ENCODE measurements at places on chromosomes 12 and 14.

DNA sequence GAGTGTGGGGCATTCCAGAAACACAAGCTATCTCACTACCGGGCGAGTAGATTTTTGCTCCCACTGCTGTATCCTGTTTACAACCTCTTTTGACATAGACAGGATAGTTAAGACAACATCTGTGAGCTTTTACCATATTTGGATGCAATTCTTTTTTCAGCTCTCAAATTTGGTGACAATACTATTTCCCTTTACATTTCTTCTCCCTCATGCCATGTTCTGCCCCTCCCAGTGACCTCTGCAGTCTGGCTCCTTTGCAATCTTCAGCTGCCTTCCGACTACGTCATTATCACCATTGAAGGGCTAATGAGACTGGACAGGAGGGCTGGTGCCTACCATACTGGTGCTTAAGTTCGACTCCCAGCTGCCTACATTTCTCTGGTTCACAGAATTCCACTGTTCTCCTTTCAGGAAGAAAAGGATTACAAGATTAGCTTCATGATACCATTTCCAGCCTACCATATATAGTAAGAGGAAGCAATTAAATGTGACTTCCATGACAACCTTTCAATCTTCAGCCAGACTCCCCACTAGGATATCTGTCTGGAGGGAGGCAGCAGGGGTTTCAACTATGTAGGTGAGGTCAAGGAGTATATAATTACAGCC is 251.6 kb downstream of the PHLDA1 start:
- peak; percentile 36 for DNase-seq

- no peak for DNase-seq
These were observed 548.6 kb upstream of the TBX3 start for GRCh38 chr12:115232455-115233156.

DNA sequence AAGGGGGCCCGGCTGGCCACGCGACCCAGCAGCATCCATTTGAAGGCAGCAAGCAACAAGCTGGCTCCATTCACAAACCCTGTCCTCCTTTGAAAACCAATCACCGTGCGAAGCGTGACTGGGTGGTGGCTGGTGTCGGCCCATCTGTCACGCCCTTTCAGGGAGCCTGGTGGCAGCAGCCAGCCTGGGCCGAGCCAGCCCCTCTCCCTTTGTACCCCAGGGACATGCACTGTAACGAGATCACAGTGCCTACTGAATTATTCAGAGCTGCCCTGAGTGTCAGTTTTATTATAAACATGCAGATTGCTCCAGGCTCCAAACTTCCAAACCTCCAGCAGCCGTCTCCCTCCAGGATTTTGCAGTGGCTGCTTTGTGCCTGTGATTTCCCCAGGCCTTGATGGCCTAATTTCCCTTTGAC is 22.3 kb upstream of the CTDSP2 start:
- DNase-seq, result no peak

- no peak for DNase-seq
These were observed 11.3 kb upstream of the USP15 start for GRCh38 chr12:62248873-62249272.

- DNase-seq, result no peak
These were observed 208.6 kb upstream of the PWP1 start for GRCh38 chr12:107477018-107477417.

DNA sequence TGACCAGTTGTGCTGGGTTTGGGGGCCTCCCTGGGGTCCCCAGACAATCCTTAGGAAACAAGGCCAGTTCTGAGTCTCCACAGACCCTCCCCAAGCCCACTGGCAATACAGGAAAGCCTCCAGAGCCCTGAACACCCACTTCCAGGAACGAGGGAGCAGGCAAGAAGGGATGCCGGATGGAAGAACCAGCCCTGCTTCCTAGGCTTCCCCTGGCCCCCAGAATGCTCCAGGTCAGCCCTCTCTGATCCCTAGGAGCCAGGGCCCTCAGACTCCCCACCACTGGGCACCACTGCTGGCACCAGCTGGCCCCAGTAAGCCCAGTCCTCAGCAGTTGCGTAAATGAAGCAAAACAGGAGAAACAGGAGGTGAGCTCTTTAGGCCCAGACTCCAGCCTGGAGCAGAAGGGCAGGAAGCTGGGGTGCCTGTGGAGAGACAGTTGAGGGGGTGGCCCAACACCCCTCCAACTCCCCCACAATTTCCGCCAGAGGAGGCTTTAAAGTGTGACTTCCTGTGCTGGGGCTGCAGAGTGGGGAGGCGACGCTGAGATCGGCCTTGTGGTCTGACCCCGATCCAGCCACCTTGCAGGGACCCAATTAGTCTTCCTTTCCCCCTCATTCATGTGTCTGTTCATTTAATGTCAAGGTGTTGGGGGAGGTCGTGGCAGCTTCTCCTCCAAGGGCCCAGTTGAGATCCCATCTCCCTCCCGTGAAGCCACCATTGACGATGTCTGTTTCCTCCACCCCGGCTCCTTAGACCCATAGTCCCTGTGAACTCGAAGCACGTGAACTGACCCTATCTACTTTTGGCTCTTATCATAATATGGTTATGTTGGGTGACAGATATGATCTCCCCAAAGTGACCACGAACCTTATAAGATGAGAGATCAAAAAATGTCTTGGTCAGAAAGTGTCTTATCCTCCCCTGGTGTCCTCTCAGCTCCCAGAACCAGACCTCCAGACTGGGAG is 4.7 kb downstream of the TNFRSF1A start:
- DNase-seq, result no peak

- no peak for DNase-seq
These were observed 191.0 kb upstream of the RGS6 start for GRCh38 chr14:71741241-71741640.

All from NCI-H1417 (cell line).